Thoracic aorta (tissue), 2 donors: ENCODE measurements at places on chromosomes 11 and 22.

DNA sequence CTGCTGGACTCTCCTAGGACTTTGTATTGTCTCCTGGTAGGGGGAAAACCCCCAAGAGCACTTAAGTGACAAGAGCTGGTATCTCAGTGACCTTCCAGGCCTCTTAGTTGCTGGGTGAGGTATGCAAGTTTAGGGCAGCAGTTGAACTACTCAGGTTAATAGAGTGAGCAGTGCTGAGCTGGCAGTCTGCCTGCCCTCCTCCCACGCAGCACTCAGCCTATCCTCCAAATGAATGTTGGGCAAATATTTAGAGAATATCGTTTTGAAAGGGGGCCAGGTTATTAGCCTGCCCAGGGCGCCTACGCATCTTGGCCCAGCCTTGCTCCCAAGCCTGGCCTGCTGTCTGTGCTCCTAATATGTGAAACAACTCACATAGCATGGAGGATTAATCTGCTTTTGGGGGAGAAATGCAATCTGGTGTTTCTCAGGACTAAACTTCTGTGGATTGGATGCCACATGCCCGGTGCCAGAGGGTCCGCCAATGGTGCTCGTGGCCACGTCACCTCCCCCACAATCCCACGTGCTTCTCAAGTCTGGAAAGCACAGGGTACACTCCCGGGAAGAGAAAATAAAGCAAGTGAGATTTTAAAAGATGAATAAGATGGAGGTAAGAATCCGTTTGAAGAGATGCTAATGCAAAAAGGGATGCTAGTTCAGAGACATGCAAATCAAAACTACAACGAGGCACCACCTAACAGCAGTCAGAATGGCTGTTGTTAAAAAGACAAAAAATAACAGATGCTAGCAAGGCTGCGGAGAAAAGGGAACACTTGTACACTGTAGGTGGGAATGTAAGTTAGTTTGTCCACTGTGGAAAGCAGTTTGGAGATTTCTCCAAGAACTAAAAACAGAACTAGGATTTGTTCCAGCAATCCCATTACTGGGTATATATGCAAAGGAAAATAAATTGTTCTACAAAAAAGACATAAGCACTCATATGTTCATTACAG, 67.7 kb downstream of the SPON1 start:
- DNase-seq = peak; percentile 59

DNA sequence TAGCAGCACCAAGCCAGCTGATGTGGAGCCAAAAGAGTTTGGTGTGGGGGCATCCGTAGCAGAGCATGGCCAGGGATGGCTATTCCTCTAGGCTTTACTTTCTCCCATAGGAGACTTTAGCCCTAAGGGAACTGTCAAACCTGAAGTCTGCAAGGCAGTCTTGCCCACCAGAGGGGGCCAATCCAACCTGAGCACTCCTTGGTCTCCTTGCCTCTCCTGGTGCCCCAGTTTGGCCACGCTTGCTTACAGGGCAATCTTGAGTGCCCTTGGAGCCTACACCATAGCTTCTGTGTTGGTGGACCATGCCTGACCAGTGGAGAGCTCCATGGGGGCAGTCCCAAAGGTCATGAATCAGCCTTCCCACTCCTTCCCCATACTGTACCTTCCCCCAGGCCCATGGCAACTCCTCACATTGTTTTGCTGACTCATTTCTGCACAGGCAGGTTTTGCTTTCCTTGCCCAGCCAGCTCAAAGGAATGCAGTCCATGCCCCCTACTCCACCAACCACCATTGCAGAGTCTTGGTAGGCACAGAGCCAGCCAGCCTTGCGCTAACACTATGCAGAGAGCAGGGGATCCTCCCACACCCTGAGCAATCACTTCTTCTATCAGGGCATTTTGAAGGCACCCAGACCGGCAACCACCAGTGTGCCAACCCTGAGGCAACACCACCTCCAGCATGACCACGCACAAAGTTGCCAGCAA, 1421.2 kb upstream of the RAG2 start:
- DNase-seq = no peak

- no peak for DNase-seq
Observed at GRCh38 chr11:26070714-26071380, 261.1 kb upstream of the ANO3 start.

DNA sequence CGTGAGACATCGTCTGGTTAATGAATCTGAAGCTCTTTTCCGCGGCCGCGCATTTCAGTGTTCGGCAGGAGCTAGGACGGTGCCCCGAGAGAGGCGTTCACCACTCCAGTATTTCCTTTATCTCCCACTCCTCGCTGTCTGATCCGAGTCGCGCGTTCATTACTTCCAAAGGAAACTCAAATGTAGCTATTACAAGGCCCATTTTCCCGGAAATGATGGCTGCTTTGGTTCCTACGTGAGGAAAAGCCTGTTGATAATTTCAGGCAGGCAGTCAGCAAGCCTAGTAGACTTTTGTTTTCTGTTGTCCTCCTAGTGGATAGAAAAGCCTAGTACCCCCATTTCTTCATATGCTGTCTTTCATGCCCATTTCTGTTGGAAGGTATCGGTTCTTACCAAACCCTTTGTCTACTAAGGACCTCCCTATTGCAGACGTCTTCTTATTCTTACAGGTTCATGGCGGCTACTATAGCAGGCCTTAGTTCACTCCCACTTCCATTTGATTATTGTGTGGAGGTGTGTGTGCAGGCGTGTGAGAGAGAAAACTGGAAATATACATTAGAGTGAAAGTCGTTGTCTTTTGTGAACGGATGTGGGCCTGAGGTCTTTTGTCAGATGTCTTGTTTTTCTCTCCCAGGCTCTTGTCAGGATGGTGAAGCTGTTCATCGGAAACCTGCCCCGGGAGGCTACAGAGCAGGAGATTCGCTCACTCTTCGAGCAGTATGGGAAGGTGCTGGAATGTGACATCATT, 737 bp downstream of the RBM4 start:
- DNase-seq = no peak

DNA sequence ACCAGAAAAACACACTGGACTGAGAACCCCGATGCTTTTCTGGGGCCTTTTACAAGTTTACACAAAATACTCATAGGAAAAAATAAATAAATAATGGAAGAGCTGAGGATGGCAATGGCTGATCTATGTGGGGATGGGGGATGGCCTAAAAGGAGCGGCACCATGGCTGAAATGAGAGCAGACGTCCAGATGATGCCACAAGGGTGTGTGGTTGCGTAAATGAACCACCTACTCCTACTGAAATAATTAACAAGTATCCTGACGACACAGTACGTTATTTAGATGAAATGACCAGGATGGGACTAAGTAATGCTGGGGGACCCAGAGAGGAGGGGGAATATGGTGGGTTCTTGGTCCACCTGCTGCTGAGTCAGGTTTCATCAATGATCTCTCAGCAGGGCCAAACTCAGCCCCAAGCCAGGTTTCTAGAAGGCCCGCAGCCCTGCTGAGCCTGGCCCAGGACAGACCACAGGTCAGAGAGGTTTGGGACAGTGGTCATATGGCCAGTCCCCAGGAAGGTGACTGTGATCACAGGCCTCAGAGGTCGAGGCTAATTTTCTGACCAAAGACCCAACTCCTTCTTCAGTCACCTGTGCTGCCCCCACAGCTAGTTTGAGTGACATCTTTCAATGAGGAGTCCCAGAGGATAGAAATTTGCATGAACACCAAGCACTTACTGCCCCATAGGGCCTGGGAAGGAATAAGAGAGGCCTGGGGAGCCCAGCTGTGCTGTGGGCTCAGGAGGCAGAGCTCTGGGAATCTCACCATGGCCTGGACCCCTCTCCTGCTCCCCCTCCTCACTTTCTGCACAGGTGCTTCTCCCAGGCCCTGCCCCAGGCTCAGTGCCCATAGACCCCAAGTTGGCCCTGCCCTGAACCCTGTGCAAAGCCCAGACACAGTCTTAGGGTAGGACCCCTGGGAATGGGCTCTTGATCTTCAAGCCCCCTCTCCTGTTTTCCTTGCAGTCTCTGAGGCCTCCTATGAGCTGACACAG, 76.3 kb upstream of the IGLL5 start:
- DNase-seq = no peak

DNA sequence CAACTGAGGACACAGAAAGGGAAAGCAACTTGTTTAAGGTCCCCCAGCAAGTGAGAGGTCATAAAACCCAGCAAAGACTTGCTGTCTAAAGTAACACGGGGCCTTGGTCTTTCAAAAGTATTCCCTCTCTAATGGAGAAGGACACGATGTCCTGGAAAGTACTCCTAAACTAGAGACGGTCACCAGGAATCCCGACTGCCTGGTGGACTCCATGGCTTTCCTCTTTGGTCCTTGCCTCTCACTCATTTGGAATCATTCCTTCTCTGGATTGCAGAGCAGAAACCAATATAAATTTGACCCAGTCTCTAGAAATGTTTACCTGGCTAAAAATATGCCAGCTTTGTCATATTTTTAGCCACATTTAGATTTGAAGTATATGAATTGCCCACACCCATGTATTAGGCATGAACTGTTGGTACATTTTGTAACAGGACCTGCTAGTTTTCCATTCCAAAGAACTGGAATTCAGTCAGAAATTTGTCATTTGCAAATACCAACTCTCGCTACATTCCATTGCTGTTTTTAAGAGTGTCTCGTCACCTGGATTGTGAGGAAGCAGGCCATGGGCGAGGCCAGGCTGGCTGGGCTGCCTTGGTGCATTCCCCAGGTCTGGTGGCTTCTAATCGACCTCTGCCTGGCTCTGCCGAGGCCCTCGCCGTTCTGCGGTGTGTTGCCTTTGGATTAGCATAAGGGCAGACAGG, 12.9 kb downstream of the NAV2 start:
- DNase-seq = peak; percentile 44

- peak; percentile 28 for DNase-seq
Observed at GRCh38 chr11:135075740-135076139, 663.7 kb upstream of the B3GAT1 start.

GRCh38 chr22:20132686-20133246, 1.2 kb downstream of the ZDHHC8 start:
- no peak for DNase-seq

GRCh38 chr22:45775569-45776312, 104.1 kb downstream of the ATXN10 start:
- DNase-seq = no peak

DNA sequence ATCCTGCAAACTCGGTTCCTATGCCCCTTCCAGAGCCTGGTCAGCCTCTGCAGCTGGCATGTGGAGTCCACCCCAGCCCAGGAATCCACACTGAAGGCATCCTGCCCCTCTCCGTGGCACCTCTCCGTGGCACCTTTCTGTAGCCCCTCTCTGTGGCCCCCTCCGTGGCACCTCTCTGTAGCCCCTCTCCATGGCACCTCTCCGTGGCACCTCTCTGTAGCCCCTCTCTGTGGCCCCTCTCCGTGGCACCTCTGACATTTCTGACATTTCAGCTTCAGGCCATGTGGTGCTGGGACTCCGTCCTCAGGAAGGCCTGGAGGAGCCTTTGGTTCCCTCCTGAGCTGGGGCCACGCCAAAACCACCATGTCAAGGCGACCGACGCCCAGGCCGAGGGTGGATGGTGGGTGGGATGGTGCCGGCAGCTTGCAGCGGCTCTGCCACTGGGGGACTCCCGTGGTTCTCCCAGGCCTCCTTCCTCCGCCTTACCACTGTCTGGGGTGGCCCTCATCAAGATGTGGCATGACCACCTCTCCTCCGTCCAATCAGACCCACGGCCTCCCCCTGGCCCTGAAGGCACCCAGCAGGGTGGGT, 1518.5 kb downstream of the BRD1 start:
- no peak for DNase-seq

GRCh38 chr11:7168741-7168990, 79.9 kb downstream of the RBMXL2 start:
- no peak for DNase-seq

GRCh38 chr11:68839911-68840641, 1.6 kb downstream of the CPT1A start:
- DNase-seq = no peak

- no peak for DNase-seq
Observed at GRCh38 chr11:96309016-96309642, 33.9 kb downstream of the MAML2 start.

GRCh38 chr22:49690454-49690853, 137.2 kb downstream of the BRD1 start:
- no peak for DNase-seq

DNA sequence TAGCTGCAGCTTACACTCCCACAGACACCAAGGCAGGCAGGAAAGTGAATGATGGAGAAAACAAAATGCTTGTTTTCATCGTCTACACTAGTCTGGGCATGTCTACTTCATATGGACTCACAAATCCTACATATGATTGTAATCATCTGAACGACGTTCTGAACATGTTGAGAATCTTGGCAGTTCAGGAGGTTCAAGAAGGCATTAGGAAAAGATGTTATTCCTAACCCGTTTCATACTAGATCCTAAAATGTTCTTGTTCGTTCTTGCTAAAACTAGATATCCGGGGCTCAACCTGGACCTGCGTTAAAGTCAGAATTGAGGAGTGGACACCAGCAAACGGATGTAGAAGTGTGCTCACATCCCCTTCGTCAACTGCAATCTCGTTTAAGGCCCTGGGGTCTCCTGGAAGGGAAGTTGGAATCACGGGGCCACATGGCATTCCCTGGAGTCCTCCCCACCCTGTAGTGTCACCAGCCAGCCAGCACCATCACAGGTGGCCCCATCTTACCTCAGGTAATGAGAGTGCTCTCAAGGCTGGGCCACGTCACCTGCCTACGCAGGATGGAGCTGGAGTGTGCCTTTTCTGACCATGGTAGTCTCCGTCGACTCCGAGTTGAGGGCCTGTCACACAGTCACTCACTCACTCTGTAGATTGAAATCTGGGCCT, 37.3 kb downstream of the C11orf58 start:
- DNase-seq = no peak

DNA sequence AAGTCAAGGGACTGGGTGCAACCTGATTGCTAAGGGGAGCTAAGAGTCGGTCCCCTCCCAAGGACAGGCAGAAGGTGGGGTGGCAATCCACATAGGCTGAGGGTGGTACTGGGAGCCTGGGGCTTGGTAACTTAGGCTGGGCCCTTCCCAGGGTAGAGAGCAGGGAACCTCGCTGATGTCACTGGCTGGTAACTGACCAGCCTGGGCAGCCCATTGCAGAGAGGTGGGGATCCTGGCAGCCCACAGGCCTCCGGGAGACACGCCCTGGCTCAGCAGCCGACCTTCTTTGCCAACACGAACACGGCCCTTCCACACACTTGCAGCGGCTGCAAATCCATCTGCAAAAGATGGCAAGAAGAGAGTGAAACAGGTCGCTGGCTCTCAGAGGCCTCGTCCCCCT, 25.4 kb downstream of the A4GALT start:
- no peak for DNase-seq
